EL (cell line): ENCODE measurements at places on chromosomes 2 and 18.

GRCh38 chr18:59279722-59280121 is 6.5 kb upstream of the RAX start:
- DNase-seq = no peak

DNA sequence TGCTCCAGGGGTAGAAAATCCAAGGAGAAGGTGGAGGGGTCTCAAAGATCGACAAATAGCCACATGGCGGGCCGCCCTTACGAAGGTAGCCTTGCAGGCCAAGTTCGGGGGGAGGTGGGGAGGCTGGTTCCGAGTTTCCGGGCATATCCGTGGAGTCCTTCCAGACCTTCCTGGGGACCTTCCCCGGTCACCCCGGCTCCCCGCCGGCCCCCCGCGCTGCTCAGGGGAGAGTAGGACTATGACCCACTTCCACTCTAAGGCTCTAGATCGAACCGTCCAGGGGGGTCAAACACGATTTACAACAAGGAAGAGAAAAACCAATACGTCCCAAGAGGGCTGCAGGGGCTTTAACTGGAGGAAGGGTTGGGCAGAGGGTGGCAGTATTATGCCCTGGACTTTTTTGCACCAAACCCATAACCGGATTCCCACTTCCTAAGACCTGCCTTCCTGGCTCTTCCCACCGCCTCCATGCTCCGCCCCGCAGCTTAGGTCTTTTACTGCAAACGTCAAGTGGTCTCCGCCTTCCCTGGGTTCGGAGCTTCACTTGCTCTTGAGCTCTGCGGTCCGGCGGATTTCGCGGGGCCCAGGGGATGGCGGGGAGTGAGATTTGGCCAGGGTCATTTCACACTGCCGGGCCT is 779 bp upstream of the LYPD6 start:
- peak; percentile 85 for DNase-seq

DNA sequence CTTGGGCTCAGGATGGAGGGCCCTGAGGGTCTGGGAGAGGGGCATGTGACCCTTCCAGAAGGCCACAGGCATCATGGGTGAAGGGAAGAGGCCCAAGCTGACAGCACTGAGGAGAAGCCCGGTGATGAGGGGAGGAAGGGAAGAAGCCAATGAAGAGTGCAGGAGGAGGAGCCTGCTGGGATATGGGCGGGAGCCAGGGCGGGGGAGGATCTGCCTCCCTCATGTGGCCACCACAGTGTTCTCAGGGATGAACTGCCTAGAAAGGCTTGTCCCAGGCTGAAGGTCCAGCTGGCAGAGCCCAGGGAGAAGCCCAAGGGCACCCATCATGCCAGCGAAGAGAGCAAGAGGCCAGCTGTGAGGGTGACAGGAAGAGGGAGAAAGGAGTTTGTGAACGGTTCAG is 24.6 kb upstream of the PLB1 start:
- no peak for DNase-seq

- DNase-seq = no peak
Measured at GRCh38 chr2:136495636-136496035, 269.7 kb upstream of the THSD7B start.

DNA sequence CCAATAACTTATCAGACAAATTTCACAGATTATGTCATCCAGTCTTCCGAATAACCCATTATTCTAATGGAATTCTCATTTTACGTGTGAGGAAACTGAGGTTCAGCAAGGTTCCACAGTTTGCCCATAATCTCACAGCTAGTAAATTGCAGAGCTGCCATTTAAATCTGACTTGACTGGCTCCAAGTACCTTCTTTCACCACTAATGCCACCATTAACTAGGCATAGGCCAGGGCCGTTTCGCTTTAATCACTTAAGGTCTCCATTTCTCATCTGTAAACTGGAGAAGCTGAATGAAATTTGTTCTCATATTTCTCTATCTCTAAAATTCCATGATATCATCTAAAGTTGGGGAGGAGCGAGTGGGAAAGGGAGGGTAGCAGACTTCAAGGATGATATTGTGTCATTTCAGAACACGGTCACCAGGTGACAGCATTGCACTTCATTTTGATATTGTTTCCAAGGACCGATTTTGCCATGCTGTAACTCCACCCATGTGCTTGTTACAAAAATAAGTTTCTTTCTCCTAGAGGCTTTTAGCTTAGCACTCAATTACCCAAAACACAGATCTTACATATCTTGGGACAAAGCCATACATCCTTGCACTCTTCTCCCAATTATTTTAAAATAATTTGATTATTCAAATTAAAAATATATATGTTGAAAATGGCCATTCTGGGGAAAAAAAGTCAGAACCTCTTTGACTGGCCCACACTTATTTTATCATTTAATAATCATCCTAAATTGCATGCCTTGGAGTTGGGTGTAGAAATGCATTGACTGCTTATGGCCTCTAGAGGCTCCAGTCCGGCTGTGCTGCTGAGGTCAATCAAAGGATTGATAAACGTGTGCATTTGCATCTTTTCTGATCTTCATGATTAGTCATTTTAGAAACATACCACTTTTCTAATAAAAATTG is 123.8 kb downstream of the AKAIN1 start:
- DNase-seq = peak; percentile 1

DNA sequence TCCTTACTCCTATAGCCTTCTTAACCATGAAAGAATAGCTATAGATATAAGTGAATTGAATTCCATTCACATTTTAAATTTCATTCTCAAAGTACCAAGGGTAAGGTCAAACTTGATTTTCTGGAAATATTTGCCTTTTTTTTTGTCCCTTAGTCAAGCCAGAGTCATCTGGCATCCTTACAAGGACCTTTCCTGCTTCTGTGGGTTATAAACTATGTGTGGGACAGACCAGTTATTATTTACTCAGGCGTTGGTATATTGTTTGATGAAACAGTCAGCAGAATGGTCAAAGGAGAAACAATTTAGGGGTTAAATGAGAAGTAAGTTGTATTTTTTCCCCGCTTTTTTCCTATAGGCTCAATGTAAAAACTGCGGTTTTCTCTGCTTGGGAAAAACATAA is 1103.2 kb upstream of the ZEB2 start:
- peak; percentile 58 for DNase-seq

- no peak for DNase-seq
Measured at GRCh38 chr2:38192976-38193375, 117.0 kb upstream of the CYP1B1 start.

DNA sequence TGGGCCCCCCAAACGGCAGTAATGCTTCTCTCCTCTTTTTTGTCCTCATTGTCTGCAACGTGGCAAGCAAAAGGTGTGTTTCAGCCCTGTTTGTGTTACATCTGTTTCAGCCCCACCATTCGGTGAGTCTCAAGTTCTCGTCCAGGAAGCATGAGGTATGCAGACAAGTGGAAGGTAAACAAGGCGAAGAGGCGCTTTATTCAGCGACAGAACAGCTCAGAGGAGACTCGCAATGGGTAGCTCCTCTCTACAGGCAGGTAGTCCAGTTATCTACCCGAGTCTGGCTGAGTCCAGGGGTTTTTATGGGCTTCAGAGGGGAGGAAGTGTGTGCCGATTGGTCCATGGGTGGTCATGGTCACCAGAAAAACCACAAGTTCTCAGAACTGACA is 733.4 kb upstream of the CDH7 start:
- no peak for DNase-seq

- no peak for DNase-seq
Measured at GRCh38 chr2:109523536-109524361, 90.0 kb downstream of the SEPTIN10 start.

DNA sequence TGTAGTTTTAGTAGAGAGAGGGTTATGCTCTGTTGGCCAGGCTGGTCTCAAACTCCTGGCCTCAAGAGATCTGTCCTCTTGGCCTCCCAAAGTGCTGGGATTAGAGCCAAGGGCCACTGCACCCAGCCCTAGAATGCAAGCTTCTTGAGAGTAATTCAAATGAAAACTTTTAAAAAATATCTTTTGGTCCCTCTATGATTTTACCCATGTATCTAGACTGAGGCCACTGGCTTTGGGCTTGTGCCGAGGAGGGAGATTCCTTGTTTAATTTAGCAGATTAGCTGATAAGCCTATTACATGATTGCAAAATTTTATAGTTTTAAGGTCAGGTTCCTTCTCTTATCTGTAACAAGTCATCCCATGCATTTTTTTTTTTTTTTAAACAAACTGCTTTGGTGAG is 59.5 kb upstream of the CCDC195 start:
- DNase-seq = no peak

- DNase-seq = peak; percentile 22
Measured at GRCh38 chr2:224442071-224442967, 40.4 kb upstream of the FAM124B start.

DNA sequence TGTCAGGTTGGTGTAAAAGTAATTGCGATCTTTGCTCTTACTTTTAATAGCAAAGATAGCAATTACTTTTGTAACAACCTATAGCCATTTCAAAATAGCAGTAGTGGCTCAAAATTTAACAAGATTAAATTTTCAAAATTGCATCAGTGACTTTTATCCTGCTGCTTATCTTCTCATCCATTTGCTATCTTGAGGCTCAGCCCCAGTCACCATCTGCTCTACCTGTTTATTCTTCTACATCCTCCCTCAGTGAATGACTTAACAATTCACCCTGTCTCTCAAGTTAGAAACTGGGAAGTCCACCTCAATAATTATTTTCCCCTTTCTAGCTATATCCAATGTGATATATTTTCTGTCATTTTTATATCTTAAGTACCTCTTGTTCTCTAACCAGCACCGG is 148.6 kb upstream of the ZNF804A start:
- no peak for DNase-seq

DNA sequence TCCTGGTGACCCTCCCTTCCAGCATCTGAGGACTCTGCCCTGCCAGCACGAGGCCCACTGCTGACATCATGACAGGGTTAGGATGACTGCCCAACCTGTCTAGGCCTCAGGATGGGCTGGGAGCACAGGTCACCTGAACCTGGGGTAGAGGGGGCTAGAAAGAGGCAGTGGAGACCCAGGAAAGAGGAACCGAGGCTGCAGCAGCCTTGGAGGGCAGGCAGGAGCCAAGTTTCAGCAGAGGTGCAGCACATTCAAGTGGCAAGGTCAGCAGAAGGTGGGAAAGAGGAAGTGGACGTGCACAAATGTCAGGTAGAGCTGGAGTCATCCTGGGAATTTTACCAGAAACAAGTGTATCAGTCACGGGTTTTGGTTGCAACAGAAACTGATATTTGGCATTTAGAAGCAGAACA is 13.6 kb upstream of the RAB10 start:
- DNase-seq = no peak

GRCh38 chr2:2568411-2568810 is 237.3 kb upstream of the MYT1L start:
- DNase-seq = no peak

GRCh38 chr18:80196528-80197320 is 50.6 kb downstream of the PARD6G start:
- DNase-seq = peak; percentile 10

- peak; percentile 38 for DNase-seq
Measured at GRCh38 chr2:170123593-170123992, 54.4 kb upstream of the MYO3B start.

GRCh38 chr2:106960683-106961161 is 74.8 kb upstream of the ST6GAL2 start:
- peak; percentile 70 for DNase-seq

DNA sequence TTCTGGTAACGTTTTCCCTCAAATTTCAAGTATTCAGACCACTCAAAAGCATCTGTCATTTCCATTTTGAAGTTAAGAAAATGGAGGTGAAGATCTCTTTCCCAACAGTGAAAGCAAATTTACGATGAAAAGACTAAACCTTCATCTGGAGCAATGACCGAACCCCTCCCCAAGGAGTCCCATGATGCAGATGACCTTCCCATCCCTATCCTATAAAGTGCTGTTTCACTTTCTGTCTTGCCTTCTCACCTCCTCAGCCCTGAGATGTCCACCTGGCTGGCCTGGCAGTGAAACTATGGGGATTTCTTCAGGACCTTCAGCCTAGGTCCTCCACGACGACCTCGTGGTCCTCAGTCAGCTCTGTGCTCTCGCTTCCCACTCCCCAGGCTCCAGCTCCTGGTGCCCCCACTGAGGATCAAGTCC is 925 bp upstream of the NPC1 start:
- DNase-seq = peak; percentile 14

GRCh38 chr2:240195316-240195861 is 54.9 kb upstream of the OTOS start:
- no peak for DNase-seq

GRCh38 chr2:160920061-160920460 is 240.2 kb upstream of the TANK start:
- DNase-seq = no peak

DNA sequence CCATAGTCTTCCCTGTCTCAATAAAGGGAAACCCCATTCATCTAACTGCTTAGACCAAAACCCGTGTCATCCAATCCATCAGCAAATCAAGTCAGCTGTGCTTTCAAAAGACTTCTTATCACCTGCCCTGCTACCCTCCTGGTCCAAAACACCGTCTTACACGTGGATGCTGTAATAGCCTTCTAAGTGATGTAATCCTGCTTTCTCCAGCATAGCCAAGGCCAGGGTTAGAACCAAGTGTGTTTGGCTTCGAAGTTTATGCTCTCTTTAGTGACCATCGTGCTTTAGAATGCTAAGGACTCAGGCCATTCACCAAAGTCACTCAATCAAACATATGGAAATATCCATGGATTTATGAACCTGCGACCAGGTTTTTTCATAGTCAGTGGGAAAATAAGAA is 25.5 kb downstream of the NEB start:
- DNase-seq = no peak

- DNase-seq = no peak
Measured at GRCh38 chr18:58967751-58968254, 103.1 kb downstream of the ZNF532 start.

DNA sequence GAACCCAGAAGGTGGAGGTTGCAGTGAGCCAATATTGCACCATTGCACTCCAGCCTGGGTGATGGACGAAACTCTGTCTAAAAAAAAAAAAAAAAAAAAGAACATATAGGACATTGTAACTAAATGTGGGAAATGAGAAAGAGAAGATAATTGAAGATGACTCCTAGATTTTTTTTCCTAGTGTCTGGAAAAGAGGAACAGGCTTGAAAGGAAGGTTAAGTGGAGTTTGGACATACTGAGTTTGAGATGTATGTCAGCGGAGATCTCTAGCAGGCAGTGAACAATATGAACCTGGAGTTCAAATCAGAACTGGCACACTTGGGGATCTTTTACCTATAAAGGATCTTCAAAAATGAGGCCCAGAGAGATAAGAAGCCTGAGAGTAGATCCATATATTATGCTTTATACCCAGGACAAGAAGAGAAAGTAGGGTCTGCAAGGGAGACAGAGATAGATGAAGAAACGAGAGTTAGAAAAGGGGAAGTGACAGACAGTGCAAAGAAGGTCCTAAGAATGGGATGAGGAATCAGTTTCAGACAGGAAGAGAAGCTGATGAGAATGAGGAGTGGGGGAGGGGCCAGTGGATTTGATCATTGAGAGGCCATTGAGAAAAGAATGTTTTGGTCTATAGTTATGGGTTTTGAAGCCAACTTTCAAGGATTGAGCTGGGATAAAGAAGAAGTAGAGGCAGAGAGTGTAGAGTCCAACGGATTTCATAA is 46.9 kb upstream of the CD28 start:
- DNase-seq = no peak

DNA sequence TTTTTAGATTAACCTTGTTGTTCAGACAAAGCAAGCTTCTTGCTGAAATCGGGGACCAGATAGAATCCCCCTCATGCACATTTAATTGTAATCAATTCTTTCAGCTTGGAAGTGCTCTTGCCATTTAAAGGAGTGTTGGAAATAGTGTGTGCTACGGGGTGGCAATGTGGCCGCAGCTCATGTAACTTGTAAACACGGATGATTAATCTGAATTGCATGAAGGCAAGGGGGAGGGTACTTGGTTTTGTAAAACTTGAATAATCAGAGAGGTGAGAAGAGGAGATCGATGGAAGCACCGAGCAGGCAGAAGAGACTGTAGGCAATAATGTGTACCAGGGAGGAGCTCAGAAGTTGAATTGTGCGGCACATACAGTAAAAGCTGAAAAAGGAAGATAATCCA is 273.5 kb downstream of the PTGR3 start:
- peak; percentile 14 for DNase-seq

- DNase-seq = no peak
Measured at GRCh38 chr2:100754951-100755350, 65.0 kb upstream of the NPAS2 start.
